T-helper 22 cell (primary cell): ENCODE measurements at places on chromosomes 13 and 19.

DNA sequence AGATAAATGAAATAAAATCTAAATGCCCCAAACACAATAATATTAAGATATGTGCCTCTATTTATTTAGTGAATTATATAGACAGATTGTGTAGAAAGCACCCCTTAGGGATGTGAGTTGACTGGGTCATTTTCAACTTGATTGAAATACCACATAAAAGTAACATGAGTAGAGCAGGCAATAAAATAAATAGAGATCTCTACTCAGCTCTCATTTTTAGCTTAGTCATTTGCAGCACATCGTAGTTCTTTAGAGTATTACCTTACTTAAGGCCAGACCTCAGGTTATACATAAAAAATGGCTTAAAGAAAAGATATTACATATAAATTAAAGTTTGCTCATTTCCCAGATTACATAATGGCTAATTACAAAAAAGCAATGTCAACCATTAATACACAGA, 1525.6 kb upstream of the PRR20A start:
- DNase-seq: no peak

- no peak for DNase-seq
These were observed 228.1 kb downstream of the FGF9 start for GRCh38 chr13:21898945-21899344.

DNA sequence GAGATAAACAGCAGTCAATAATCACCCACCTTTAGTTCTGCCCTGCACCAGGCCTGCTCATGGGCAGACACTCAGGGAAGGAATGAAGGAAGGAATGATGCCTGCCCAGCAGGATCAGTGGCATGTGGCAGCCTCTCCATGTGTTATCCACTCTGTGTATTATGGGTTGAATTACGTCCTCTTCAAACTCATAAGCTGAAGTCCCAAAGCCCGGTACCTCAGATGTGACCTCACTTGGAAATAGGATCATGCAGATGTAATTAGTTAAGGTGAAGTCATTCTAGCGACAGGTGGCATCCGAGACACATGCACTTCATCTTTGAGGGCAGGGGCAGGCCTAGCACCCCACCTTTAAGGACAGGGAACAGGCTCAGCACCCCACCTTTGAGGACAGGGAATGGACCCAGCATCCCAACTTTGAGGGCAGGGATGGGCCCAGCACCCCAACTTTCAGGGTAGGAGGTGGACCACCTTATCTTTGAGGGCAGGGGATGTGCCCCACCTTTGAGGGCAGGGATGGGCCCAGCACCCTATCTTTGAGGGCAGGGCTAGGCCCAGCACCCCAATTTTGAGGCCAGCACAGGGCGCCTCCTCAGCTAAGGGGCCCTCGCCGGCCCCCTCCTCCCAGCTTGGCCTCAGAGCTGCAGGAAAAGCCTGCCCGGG, 127.6 kb downstream of the URI1 start:
- no peak for DNase-seq

DNA sequence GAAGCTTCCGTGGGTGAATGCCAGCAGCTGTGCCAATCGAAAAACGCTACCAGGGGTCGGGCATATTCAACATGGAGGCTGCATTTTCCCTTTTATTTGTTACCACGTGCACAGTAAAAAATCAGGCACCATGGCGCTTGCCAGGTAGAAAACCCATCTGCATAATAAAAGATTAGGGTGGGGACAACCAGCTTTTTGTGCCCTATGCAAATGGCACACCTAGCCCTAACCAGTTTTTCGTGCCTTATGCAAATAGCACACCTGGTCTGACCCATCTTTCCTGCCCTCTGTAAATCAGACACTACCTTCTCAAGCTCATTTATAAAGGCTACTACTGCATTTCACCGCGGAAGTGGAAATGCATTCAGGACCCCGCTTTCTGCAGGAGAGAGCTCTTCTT, 62.1 kb upstream of the FREM2 start:
- no peak for DNase-seq

GRCh38 chr13:76965759-76966421, 17.6 kb downstream of the ACOD1 start:
- DNase-seq: no peak

DNA sequence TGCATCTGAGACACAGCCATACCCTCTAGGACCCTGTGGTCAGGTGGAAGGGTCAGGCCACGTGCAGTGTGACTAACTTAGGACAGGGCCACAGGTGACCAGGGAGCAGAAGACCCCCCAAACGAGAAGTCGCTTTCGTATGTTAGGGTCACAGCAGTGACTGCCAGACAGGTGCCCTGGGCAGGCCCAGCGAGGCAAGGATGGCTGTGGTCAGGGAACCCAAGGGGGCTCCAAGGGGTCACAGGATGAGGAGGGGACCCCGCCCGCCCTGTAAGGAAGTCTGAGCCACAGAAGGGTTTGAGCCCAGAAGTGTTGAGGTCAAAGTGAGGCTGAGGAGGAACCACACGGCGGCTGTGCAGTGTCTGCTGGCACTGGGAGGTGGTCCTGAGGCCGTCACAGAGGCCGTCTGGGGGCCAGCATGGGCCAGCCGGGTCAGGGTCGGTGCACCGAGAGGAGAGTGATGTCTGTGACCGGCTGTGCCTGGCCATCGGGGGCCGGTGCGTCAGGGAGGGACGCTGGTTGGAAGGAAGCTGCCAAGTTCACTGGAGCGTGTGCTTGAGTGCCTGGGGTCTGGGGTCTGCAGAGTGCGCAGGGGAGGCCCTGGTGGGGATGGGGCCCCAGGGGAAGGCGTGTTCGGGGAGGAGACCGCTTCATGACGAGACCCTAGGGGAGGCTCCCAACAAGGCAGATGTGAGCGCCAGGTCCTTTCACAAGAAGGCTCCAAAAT, 24.8 kb upstream of the TMEM255B start:
- DNase-seq: no peak

GRCh38 chr13:71493189-71493588, 373.8 kb downstream of the DACH1 start:
- no peak for DNase-seq

- no peak for DNase-seq
These were observed 228.2 kb downstream of the LHFPL6 start for GRCh38 chr13:39374741-39375189.

DNA sequence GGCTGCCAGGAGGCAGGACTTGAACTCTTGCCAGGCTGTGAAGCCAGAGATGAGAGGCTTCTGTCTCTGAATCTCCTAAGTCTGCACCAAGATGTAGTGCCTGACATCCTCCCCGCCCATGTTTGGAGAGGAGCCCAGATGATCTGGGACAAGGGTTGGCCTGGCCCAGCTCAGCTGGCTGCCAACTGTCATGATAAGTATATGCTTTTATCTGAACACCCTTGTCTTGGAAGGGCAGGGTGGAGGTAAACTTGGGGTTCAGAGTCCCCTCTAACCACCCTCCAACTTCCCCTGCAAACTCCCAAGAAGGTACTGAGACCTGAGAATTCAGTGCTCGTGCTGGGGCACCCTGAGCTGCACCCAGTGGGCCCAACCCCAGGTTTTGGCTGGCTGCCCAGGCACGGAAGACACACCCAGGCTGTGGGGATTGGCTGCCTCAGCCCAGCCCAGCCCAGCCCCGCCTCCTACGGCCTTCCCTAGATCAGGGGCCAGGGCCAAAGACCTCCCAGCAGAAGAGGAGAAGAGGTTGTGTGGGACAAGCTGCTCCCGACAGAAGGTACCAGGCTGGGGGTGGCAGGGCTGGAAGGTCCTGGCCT, at the start of gene CYP4F12:
Gene CYP4F12, plus strand, starts transcription at position 508 of the 596 bp plus-strand sequence. CDS start 443 bp downstream, outside the sequence.
- no peak for DNase-seq

DNA sequence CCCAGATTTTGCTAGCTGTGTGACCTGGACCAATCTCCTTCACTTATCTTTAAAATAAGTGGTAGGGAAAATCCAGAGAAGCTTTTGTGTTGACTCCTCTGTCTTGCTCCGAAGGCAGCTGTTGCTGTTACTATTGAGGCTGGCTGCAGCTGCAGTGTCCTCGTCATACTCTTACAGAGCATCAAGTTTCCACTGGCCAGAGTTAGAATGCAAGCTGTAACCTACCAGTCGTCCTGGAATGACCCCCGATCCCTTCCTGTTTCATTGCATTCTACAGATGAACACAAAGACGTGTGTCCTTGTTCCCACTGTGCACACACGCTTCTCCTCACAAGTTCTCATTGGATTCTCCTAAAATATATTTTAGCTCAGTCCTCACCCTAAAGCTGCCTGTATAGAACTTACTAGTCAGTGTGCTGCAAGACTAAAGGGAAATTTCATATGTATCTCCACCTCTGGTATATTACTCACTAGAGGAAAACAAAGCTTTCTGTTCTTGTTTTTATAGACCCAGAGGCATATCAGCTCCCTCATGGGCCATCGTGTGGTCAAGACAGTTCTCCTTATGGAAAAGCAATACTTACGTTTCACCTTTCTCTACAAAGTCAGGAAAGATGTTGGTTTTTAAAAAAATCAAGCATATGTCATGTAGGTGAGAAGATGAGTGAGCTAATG, 589.8 kb downstream of the LMO7 start:
- DNase-seq: no peak

GRCh38 chr13:30725326-30726085, 9.8 kb upstream of the ALOX5AP start:
- DNase-seq: no peak

GRCh38 chr13:90928109-90928508, 419.4 kb upstream of the MIR17HG start:
- no peak for DNase-seq

DNA sequence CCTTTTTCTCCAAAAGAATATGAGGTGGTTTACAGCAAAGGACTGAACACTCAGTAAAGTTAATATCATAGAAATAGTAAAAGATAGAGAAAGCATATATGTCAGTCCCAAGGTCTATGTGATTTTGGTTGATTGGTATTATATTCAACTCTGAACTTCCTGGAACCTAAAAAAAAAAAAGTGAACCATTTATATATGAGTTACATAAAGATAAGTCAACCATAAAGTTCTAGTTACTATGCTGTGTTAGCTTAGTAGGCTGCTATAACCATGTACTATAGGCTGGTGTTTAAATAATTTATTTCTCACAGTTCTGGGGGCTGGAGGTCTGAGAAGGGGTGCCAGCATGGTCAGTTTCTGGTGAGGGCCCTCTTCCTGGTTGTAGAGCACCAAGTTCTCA, 475.6 kb downstream of the KLF12 start:
- no peak for DNase-seq

- DNase-seq: no peak
These were observed 121.6 kb upstream of the SPATA13 start for GRCh38 chr13:24038841-24039330.

DNA sequence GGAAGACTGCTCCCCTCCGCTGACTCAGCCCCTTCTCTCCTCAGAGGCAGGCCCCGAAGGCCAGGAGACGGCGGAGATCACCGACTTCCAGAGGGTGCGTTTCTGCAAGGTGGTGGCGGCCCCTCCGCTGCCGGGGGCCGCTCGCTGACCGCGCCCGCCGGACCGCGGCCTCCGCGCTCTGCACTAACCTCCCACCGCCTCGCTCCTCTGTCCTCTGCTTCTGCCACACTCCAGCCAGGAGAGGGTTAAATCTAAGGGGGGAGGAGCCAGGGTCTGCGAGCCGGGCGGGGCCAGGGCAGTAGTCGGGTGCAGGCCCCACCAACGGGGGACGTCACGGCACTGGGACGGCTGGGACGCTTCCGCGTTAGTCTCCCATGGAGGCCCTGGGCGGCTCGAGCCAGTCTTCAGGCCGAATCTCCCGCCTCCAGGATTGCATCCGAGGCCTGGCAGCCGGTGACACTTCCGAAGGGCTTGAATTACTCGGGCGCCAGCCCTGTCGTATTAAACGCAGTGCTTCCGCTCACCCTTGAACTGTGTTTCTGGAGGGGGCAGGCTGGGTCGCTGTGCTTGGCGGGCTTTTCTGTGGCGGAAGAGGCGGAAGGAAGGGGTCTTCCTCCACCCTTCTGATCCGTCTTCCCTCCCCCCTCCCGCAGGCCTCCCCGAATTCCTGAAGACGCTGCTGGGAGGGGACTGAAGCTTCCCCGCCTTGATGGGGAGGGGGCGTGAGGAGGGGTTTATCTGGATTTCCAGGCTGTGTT, 1.2 kb upstream of the INAFM1 start:
- peak; percentile 84 for DNase-seq

DNA sequence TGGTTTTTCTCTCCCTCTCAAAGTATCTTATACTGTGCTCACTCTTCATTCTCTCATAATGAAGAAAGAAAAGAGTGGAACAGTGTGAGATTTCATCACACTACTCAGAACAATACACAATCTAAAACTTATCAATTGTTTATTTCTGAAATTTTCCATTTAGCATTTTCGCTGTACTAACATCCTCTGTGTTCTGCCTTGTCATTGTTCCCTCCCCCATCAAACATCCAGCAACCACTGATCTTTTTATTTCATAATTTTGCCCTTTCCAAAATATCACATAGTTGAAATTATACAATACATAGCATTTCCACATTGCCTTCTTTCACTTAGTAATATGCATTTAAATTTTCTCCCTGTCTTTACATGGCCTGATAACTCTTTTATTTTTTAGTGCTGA, 658.7 kb downstream of the SLITRK1 start:
- no peak for DNase-seq

DNA sequence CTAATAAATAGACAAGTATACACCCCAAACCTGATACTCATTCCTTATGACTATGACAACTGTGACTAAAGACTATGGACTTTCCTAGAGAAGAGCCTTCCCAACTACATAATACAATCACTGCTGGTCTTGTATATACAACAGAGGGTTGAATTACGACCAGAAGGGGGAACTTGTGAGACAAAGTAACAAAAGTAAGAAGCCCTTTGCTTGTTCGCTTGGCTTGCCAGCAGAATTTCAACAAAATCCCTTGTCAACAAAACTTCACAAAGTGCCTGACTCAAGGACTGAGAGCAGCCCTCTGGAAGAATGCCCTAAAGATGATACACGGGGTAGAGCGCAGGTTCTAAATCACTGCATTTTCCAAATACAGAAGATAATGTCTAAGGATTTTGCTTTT, 99.4 kb downstream of the WASF3 start:
- no peak for DNase-seq
